ENCODE measurements at places on chromosomes 7 and 10.

DNA sequence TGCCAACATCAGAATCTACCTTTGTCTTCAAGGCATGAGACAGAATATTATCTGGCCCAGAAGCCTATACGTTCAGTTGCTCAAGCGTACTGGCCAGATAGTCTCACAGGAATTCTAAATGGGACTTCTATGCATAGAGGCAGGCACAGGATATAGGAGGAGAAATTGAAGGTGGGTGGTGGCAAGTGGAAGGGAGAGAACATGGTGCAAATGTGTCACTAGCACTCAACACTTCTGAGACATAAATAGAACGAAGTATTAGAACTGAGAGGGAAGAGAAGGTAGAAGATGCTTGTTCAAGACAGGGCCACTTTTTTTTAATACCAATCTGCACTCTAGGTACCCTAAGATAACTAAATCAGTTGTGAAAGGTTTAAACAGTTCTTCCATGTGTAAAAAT is 85.8 kb downstream of the TFPI2 start:
- no peak for DNase-seq

- DNase-seq, result no peak
These were observed 86.7 kb downstream of the SLIT1 start for GRCh38 chr10:97099089-97099488.

GRCh38 chr7:70183278-70183677 is 585.0 kb downstream of the AUTS2 start:
- DNase-seq, result no peak

DNA sequence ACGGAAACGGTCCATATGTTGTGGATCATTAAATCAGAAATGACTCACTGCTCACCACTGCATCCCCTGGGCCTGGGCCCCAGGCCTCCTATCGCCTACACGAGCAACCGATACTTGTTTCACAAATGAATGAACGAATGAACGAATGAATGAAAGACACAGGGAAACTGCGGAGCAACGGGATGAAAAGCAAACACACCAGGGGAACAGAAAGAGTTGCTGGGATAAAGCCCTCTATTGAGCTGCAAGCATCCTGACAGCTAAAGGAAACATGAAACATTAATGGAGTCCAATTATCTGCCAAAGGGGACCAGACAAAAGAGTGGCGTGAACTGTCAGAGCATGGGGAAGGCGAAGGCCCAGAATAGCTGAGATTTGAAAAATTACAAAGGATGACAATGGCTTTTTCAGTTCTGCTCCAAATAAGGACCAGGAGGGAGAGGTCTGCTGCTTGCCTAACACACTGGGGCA is 92.1 kb downstream of the GRB10 start:
- no peak for DNase-seq
